NK-92 treated with Interleukin-12 subunit alpha and Interleukin-12 subunit beta, amount 100 ng/mL, for 24 hours (cell line): ENCODE measurements at places on chromosomes 5 and 9.

DNA sequence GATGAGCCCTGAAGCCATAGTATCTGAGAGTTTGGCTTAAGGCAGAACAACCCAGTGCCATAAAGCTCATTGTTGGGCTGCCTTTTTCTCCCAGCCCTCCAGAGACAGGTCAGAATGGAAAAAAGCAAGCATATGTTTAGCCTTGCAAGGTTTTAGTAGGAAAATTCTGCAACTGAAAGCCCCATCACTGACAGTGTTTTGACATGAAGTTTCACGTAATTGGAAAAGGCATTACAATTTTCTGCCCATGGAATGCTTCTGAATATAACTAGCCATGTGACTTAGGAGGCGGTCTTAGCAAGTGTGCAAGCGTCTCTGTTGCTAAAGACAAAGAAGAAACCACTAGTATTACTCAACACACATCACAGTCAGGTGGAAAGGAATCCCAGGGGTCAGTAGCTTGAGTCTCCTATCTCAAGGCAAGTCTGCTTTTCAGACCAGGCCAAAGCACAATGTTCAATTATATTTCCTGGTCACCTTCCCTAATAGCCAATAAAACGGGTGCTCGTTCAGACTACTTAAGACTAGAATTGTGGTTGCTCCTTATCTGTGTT lies 117.6 kb downstream of the CARTPT start:
- no peak for DNase-seq

DNA sequence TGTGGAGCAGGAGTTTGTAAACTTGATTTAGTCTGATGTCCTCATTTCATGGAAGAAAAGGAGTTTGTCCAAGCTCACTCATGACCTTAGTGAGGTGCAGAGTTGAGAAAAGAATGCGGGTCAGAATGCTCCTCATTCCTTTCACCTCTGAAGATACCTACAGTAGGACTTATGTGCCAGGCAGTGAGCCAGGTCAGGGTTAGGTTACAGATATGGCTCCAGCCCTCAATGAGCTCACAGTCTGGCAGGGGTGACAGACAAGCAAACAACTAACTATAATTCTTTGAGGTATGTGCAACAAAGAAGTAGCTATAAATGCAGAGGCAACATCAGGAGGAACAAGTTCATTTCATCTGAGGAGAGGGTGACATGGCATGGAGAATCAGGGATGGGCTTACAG lies 102.5 kb downstream of the SPATA31D1 start:
- no peak for DNase-seq

- DNase-seq, result no peak
Measured at GRCh38 chr5:163565492-163565891, 60.1 kb downstream of the MAT2B start.

DNA sequence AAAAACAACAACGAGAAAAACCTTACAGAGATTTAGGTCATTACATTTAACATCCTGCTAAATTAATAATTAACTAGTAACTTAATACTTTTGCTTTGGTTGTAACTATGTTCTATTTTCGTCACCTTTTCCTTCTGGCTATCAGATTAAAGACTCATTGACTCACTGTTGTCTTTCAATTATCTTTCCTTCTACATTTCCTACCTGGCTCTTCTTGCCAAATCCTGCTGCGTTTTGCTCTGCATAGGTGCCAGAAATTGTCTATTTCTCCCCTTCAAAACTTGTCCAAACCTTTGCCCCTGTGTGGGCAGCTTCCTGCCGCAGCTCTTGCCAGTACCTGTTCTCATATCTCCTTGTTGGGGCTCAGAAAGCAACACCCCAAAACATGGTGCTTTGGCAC lies 235.5 kb upstream of the ZNF608 start:
- DNase-seq, result no peak

- DNase-seq, result no peak
Measured at GRCh38 chr5:107011605-107012004, 659.1 kb downstream of the EFNA5 start.

GRCh38 chr5:142816531-142817430 lies 46.6 kb downstream of the ARHGAP26 start:
- no peak for DNase-seq

DNA sequence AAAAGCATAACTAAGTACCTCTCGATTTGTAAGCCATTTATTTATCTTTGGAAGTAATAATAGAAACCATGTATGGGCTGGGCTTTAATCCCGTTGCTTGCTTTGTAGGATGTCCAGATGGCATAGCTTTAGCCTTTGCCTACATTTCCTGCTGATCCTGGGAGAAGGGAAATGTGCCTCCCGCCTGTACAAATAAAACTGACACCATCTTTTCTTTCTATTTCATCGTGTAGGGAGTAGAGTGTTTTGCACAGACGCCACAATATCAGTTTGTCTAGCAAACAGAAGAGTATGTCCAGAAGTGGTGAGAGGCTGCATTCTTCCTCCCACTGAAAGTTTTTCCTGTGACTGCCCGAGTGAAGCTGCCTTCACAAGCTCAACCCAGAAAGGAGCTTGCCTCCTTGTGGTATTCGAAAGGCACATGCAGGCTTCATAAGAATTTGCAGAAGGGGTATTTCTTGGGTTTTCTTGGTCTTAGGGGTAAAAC lies 24.7 kb upstream of the TJP2 start:
- DNase-seq, result no peak

GRCh38 chr9:131534721-131535237 lies 3.7 kb upstream of the UCK1 start:
- DNase-seq, result no peak

DNA sequence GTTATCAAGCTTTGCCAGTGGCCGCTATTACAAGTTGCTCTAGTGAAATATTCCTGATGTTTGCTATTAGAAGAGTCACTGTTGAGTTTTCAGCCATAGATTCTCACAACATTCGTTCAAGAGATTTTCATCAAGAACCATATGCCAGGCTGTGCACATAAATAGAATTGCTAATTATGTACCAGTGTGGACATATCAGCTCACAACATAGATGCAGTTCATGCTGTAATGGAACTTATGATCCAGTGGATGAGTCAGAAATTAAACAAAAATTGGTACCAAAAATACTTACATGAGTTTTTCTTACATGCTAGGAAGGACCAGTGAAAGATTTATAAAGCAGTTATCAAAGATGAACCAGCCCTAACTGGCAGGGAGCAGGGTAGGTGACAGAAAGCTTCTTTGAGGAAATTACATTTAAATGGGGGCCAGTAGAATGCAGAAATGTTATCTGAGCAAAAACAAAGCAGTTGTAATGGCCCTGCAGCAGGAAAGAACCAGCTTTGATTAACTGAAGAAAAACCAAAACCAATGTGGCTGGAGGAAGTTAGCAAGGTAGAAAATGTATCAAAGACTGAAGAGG lies 404.2 kb downstream of the DNAH5 start:
- no peak for DNase-seq

DNA sequence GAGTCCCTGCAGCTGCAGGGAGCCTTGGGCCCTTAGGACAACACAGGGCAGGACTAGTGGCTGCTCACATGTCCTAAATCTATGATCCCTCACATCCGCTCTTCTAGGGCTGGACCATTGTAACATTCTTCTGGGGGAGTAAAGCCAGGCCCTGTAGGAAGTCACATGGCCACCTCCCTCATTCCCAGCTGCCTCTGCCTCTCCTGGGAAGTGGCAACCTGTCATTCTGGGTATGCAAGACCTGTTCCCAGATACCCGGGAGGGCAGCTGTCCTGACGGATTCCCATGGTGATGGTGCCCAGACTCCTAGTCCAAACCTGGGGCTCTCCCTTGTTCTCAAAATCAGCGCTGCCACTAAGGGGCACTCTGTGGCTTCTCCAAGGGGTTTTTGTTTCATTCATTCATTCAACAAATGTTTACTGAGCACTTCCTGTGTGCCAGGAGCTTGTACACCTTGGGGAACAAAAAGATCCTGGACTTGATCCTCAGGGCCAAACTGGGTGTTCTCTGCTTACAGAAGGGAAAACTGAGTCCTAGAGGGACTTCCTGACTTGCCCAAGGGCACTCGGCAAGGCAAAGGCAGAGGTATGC lies 85.6 kb downstream of the PSD2 start:
- DNase-seq, result no peak
